ENCODE measurements at places on chromosomes 1 and 21.

DNA sequence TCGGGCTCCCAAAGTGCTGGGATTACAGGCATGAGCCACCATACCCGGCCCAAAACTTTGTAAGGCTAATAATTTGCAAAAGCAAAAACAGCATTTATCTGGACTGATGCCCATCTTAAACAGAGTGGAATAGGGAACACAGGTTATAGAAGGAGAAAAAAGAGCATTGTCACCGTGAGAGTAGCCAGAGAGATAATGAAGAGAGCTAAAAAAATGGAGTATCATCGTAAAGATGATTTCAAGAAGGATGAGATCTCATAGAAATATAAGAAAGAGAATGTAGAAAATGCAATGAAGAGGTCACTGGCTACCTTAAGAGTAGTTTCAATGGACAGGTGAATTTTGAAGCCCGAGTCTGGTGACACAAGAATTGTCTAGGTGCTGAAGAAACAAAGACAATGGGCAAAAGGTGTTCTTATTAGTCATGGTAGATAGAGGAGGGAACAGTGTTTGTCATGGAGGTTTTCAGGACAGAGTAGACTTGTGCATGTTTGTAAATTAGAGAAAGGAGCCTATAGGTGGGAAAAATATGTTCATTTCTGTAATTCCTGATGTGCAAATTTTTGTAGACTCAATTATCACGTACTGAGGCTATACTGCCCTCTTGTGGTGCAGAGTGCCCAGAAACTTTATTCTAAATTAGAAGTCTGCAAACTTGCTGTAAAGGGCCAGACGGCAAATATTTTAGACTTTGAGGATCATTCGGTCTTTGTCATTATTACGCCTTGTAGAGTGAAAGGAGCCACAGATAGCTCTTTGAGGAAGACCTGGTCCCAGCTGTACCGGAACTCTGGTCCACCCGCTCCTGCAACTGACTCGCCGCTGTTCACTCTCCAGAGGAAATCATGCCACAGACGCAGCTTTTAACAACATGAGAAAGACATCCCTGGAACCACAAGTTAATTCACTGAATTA lies 8.1 kb upstream of the TMEM183A start:
- peak; percentile 51 for DNase-seq

- peak; percentile 77 for DNase-seq
These were observed at the start of gene THEMIS2 for GRCh38 chr1:27872059-27872801. Gene THEMIS2, plus strand, starts transcription at chr1:27872544. Its CDS starts 28 bp downstream, at chr1:27872572.

- DNase-seq: no peak
These were observed 21.8 kb downstream of the H6PD start for GRCh38 chr1:9256332-9256731.

- no peak for DNase-seq
These were observed 8.3 kb upstream of the SLC2A1 start for GRCh38 chr1:42966688-42967612.

- no peak for DNase-seq
These were observed 23.9 kb upstream of the ZZZ3 start for GRCh38 chr1:77706321-77706720.

DNA sequence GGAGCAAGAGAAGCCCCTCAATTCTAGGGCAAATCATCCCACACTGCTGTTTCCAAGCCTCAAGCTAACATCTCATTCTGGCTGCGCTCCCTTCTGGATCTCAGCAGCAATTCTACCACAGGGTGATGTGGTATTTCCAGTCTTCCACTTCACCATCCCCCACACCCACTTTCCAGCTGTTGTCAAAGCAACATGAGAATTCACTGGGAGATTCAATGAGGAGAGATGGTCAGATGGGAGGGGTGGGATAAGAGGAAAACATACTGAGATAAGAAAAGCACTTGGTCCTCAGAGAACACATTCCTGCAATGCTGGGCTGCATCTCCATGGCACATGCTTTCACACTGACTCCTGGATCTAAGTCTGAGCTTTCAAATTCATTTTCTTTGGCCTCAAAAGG lies 47.3 kb upstream of the LRRC52 start:
- no peak for DNase-seq

DNA sequence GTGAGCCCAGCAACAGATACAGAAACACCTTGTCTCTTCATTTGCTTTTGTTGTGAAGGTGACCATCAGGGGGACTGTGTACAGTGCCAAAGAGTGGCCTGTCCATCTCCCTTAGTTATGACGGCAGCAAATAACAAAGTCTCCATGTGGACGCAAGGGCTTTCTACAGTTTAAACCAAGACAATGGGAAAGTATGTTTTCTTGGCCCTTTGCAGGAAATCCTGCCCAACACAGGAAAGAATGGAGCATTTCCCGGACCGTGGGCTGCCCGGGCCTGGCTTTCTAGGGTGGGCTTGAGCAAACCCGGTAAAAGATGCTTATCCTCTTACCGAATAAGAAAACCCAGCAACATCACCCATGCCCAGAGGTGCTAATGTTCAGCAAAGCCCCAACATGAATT lies 87.3 kb downstream of the ZBTB18 start:
- DNase-seq: no peak

GRCh38 chr1:25145775-25146393 lies 86.4 kb downstream of the SYF2 start:
- DNase-seq: no peak

GRCh38 chr1:30764939-30765555 lies 7.5 kb upstream of the LAPTM5 start:
- no peak for DNase-seq
